ENCODE measurements at places on chromosomes 6 and 20. TPM values are rescaled to one million over a fixed set of nuclear protein-coding genes. Genes with fewer than 3 reads are reported as not detected.

Gene GSTA4
- 0.25 TPM for total RNA-seq

Gene LZTS3
- total RNA-seq, result 22.2 TPM

Gene KHDC1L
- not detected for total RNA-seq

Gene HELZ2
- 57.7 TPM for total RNA-seq

Gene BPIFA1
- total RNA-seq, result not detected

Gene SPTLC3
- 0.59 TPM for total RNA-seq

Gene RBPJL
- total RNA-seq, result not detected

Gene LHFPL5
- not detected for total RNA-seq

Gene OLIG3
- not detected for total RNA-seq

Gene CASS4
- 37.0 TPM for total RNA-seq
